ENCODE measurements at places on chromosomes 6 and 20.

DNA sequence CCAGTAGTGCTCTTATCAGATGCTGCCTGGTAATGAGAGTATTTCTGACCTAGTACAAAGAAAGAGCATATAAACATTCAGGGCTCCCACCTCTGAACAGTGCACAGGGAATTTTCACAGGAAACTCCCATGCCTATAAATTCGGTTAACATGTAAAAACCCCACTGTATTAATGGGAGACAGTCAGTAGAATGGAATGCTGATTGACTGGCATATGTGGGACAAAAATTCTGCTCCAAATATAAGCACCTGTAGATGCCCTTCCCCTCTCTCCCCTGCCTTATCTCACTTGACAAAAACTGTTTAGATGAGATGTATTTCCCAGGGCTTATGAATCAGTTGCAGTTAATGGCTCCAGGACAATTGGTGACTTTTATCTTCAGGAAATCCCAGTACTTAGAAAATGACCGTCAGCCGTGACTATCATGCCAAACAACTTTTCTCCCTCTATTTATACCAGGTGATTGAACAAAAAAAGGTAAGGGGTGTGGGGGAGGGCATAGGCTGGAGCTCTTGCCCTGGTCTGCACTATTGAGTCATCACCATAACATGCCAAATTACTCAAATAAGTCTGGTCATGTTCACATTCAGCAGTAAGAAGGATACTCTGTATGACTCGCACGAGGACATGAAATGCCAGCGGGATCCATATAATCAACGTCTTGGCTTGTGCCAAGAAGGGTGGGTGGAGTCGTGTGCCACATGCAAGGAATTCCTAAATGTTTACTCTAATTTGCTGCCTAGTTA is 176.4 kb upstream of the BMP2 start:
- no peak for DNase-seq

GRCh38 chr6:33896391-33897188 is 92.8 kb upstream of the MLN start:
- DNase-seq, result no peak

DNA sequence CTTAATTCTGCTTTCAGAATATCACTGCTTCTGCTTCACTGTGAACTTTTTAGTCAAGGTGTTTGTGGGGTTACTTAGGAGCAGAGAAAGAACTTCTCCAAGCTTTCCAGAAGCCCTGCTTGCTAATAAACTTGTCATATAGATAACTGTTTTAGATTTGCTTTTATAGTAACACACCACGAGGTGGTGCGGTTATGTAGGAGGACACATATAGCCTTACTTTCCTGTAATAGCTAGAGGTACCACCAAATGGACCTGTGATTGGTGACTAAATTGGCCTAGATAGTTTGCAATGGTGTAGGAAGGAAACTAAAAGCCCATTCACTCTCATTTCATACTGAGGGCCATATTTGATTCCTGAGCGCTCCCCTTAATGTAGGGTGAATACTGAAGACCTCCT is 52.3 kb upstream of the BCLAF1 start:
- DNase-seq, result no peak

DNA sequence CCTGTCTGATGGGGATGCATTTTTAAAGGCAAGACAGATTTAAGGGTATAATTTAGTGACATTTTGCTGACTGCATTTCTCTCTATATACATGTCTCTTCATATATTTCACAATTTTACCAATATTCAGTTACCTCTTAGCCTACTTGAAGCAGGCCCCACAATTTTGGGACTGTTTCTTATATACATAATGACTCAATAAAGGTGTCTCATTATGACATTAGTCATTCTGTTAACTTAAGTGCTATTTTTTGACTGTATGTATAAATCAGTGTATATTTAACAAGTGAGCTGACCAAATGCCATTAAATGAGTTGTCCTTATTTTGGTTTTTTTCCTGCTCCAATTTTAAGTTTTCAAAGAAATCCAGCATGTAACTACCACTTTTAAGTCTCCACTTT is 313.3 kb downstream of the SOX4 start:
- no peak for DNase-seq

DNA sequence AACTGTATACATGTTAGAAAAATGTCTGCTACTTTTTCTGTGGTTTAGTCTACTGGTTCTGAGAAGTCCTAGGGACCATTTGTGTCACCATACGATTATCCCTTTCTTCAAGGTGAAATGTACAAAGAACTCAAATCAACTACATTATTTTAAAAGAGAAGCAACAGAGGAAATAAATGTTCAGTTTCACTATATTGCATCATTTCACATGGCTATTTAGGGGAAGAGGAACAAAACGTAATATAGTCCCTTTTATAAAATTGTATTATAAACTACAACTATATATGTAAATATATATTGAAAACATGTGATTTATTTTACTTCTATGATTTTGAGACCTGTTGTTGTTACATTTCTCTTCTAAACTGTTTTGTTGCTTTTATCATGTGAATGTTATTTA is 1308.0 kb downstream of the EPHA7 start:
- no peak for DNase-seq

DNA sequence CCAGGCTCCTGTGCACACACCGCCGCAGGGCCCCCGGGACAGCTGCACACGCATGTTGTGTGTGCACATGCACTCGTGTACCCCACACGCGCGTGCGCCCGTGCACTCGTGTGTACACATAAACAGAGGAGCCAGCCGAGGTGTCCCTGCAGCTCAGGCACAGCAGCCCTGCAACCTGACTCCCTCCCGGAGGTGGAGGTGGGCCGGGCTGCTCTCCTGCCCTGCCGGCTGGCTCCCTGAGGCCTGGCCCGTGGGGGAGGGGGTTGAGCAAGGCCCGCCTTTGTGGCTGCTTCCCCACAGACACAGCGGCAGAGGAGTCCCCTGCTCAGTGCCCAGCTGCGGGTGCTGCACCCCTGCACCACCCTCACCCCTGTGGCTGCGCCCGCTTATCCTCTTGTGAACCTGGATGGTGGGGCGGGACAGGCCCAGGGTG is 624 bp downstream of the RBBP8NL start:
- no peak for DNase-seq

DNA sequence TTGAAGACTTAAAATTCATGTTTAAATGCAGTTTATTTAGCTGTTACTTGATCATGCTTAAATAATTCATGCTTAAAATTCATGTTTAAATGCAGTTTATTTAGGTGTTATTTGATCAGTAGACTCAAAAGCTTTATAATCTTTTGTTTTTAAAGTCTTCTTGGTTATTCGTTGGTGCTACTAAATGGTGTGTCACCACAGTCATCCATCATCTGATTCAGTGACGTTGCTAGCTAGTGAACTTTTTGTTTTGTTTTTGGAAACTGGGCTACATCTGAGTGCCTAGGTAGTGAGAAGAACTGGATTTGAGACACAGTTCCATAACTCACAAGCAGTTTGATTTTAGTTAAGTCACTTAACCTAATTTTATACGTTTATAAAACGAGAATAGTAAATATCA is 20.9 kb downstream of the SCAF8 start:
- DNase-seq, result no peak

DNA sequence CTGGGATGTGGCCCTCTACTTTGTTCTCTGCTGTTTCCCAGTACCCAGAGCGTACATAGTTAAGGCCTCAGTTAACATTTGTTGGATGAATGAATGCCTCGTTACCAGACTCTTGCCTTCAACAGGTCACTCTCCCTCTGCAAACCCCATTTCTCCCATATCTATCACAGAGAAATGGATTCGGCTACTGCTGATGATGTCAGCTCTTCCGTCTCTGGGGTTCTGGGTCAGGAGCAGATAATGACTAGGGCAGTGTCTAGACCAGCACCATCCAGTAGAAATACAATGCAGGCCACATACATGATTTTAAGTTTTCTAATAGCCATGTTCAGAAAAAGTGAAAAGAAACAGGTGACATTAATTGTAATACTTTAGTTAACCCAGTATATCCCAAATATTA is 47.9 kb downstream of the TOX2 start:
- DNase-seq, result no peak

GRCh38 chr6:95847061-95847460 is 168.7 kb upstream of the FUT9 start:
- no peak for DNase-seq

DNA sequence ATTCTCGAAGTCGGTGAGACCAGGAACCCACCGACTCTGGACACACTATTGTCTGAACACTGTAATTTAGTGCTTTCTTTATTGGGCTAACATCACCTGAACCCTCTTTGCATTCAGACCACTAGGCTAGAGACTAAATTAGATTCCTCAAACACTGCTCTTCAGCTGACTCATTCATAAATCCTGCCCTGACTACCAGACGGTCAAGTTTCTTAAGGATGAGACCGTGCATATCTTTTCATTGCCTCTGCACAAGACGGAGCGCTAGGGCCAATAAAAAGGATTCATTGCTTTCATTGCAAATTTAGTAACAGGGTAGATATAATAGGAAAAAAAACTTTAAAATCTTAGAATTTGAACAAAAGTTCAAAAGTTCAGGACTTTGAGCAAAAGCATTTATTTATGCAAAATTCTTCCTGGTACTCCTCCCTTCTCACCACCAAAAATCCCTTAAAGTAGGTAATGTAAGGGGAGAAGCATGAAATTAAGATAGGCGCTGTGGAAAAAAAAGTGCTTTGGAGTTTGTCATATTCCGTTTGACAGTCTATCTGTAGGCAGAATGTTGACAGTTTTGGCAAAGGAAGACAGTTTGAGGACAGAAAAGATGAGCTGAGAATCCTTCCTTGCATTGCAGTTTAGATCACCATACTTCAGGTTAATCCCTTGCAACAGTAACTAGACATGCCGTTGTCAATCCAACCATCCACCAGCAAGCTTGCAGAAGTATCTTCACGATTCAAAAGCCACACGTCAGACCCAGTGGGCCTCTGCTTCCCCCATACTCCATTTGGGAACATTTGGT is 328.6 kb upstream of the JARID2 start:
- DNase-seq, result no peak

- DNase-seq, result no peak
These were observed 245.0 kb upstream of the RIN2 start for GRCh38 chr20:19512886-19513677.

DNA sequence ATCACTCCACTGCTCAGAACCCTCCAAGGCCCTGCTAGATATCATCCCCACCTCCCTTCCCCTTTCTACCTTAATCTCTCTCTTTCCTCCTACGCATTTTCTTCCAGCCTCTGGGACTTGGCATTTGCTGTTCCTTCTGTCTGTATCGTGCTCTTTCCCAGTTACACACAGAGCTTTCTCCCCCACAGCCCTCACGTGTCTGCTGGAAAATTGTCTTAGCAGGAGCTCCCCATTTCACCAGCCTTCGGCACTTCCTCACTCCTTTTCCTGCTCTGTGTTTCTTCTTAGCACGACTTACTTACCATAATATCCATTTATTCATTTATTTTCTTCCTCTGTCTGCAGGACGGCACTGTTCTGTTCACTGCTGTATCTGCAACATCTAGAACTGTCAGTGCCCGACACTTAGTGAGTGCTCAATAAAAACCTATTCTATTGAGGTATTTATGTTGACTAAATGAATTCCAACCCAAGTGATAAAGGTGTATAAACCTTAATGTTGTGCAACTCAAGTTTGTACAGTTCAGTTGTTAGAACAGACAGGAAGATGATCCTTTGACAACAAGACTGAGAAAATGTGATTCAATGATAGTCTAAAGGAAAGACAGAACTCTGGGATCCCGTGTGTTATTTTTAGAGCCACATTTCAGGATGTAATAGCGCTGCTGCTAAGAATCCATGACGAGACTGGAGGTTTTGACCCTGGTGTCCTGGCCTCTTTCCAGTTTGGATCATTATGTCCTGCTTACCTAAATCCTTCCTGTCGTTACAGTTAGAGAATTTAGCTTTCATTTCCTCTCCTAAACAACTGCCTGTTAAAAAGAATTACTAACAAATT is 170.1 kb upstream of the LAMP5 start:
- DNase-seq, result no peak

GRCh38 chr6:105029581-105029980 is 72.7 kb downstream of the LIN28B start:
- DNase-seq, result no peak

DNA sequence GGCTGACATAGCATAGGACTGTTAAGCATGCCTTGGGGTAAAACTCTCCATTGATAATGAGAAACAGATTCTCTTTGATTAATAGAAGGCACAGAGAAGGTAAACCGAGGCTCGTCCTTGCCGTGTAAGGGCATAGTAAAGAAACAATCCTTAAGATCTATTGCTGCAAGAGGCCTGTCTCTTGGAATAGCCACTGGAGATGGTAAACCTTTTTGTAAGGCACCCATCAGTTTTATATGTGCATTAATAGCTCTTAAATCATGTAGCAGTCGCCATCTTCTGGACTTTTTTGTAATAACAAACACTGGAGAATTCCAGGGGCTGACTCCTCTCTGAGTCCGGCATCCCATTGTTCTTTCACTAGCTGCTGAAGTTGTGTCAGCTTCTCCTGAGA is 8.4 kb upstream of the ABHD12 start:
- DNase-seq, result no peak

GRCh38 chr20:1722513-1723050 is 65.0 kb upstream of the SIRPG start:
- DNase-seq, result no peak

DNA sequence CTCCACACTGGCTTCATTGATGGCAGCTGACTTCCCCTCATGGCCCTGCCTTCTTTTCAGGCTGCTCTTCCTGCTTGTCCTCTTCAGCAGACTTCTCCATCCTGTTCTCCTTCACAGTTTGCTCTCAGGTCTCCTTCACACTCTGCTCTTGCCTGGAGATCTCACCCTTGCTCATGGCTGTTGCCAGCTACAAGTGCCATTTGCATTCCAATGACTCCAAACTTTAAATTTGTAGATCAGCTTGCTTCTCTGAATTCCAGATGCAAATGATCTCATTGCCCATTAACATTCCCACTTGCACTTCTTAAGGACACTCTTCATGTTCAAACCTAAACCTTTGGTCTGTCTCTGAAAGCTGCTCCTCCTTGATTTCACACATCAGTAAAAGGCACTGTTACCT is 343.0 kb downstream of the QKI start:
- no peak for DNase-seq

DNA sequence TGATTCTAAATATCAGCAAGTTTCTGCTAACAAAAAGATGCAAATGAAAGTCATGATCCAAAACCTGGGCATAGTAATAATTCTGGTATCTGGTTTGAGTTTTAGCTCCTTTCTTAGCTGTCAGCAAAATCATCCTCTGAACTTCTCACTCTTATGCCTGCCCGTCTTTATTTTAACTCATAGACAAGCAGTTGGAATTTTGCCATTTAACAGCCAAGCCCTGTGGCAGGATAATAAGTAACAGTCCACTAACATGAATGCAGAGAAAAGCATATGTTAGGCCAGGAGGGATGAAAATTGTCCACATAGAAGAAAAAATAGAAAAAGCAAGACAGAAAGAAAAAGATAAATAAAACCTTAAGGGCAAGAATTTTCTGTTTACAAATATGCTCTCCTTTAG is 170.0 kb upstream of the LAMA2 start:
- DNase-seq, result no peak

DNA sequence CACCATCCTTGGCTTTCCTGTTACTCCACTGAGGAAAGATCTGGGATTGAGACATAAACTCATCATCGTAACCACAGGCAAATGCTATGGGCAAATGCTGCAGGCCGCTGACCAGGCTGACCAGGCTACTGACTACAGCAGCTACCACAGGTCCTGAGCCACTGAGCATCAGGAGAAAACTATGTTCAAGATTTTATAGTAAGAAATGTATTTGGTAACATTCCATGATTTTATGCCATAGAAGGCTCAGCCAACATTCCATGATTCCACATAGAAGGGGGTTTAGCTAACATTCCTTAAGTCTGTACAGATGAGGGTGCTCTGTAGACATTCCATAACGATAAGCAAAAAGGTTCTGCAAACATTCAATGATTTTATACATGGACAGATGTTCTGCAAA is 16.1 kb upstream of the B4GALT5 start:
- DNase-seq, result no peak

GRCh38 chr6:159104163-159104925 is 59.6 kb upstream of the TAGAP start:
- peak; percentile 49 for DNase-seq

- DNase-seq, result no peak
These were observed 44.5 kb downstream of the QKI start for GRCh38 chr6:163459007-163459406.
